ENCODE measurements at places on chromosomes 5 and 9.

- DNase-seq = no peak
Measured at GRCh38 chr9:14277244-14277643, 36.7 kb downstream of the NFIB start.

GRCh38 chr5:131212471-131213021, 41.8 kb downstream of the LYRM7 start:
- DNase-seq = peak; percentile 55

- DNase-seq = no peak
Measured at GRCh38 chr5:107874795-107875194, 204.1 kb upstream of the EFNA5 start.

- DNase-seq = no peak
Measured at GRCh38 chr5:116299746-116300640, 215.2 kb downstream of the COMMD10 start.

GRCh38 chr5:3658929-3659328, 63.3 kb downstream of the IRX1 start:
- no peak for DNase-seq

- no peak for DNase-seq
Measured at GRCh38 chr5:74205767-74206578, 434.6 kb downstream of the ENC1 start.

GRCh38 chr5:173689171-173689736, 72.8 kb upstream of the BOD1 start:
- peak; percentile 42 for DNase-seq

- DNase-seq = no peak
Measured at GRCh38 chr9:85645909-85646627, 95.7 kb downstream of the AGTPBP1 start.

DNA sequence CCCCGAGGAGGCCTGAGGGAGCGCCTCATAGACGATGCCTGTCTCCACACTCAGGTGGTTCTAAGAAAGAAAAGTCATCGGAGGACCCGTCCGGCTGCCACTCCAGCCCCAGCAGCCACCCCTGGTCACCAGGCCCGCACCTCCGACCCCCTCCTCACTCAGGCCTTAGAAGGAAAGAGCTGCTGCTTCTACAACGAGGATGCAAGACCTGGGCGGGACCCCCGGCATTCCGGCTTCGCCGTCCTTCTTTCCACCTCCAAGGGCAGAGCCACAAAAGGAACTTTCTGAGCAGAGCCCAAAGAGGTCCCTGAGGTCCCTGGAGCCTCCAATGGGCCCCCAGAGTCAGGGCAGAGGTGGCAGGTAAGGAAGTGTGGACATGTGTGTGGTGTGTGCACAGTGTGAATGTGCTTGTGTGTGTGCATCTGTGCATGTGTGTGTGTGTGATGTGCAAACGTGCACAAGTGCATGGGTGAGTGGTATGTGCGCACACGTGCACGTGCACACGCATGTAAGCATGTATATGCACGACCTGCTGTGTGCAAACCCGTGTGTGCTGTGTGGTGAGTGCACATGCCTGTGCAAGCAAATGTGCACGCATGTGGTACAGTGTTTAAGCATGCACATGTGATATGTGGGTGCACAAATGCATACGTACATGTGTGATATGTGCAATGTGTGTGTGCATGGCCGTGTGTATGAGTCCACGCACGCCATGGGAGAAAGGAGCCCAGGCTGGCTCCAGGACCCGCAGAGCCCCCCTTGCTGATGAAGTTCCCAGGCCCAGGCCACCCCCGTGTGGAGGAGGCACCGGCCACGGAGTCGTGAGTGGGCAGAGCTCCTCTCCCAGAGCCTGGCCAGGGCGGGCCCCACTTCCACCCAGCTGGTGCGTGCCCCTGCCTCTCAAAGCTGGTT, 27.7 kb upstream of the TMEM250 start:
- no peak for DNase-seq

DNA sequence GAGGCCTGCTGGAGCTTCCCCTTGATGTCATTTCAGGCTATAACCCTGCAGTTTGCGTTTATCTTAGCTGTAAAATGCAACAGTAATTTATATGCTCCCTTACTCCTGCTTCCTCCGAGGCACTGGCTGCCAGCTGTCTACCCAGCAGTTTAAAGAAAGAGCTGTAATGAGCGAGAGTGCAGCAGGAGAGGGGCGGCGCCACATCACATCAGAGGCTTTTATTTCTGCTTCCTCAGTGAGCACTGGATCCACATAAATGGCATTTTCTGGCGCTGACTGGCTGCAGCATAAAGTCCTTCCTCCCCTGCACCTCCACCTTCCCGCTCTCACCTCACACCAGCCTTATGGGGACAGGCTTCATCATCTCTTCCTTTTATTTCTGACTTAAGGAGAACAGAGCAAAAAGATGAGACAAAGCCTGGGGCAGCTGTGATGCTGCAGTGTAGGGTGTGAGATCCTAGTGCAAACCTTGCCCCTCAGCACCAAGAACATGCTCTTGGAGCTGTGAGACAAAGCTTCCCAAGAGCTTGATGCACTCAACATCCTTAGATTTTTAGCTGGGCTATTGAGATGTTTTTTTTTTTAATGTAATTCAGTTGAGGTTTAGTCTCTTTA, 829.6 kb upstream of the ZNF608 start:
- no peak for DNase-seq
